ENCODE measurements at places on chromosomes 6 and 20.

DNA sequence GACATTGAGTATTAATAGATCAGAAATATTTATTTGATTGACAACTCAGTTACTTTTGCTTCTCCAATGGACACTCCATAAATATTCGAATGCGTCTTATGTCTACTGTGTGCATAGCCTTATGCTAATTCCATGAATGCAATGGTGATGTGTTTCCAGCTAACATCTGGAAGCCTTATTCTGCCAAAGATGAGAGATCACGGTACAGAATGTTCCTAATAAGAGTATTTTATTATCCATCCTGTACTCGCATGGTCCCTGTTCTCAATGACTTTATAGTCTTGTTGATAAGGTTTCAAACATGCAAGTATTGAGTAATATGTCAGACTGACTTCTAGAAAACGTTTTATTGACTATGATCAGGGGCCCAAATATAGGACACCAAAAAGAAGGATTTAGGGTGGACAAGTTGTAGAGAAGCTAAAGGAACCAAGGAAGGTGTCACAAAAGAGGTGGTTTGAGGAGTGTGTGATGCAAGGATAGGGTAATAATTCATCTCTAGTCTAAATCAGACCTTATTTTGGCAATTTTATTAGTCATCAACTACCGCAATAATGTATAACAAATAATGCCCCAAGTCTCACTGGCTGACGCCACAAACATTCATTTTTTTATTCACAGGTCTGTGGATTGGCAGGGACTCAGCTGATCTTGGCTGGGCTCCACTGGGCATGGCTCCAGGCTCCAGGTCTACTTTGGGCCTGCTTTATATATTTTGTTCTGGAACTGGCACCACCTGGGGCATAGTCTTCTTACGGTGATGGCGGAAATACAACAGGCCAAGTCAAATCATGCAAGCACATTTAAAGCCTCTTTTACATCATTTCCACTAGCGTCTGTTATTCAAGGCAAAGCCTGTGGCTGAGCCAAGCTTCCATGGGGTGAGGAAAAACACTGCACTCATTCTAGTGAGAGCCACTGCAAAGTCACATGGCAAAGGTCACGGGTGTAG is 24.5 kb upstream of the CD83 start:
- no peak for DNase-seq

DNA sequence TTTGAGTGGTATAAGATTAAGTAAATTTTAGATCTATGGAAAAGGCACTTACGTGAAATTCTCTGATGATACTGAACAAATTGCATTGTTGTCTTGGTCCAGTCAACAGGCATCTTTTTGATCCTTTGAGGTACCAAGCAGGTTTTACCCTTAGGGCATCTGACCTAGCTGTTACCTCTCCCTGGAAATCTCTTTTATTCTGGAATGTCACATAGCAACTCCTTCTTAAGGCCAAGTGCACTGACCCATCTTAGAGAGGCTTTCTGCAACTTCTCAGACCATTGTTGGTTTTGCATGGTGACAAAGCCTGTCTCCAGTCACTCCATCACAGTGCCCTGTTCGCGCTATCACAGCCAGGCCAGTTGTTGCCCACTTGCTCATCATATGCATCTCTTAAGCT is 42.0 kb downstream of the TPD52L1 start:
- DNase-seq: no peak

GRCh38 chr6:13358511-13358910 is 30.2 kb upstream of the TBC1D7 start:
- DNase-seq: no peak

GRCh38 chr20:61045876-61046585 is 206.0 kb upstream of the CDH4 start:
- DNase-seq: no peak

- DNase-seq: no peak
Observed at GRCh38 chr6:141035312-141036200, 1097.2 kb upstream of the GJE1 start.

- DNase-seq: no peak
Observed at GRCh38 chr6:11174242-11174611, 58.2 kb downstream of the NEDD9 start.

All from NCI-H2227 treated with DMSO at 0.1 percent for 48 hours (cell line).